AG08395 (cell line): ENCODE measurements at places on chromosomes 11 and 22.

DNA sequence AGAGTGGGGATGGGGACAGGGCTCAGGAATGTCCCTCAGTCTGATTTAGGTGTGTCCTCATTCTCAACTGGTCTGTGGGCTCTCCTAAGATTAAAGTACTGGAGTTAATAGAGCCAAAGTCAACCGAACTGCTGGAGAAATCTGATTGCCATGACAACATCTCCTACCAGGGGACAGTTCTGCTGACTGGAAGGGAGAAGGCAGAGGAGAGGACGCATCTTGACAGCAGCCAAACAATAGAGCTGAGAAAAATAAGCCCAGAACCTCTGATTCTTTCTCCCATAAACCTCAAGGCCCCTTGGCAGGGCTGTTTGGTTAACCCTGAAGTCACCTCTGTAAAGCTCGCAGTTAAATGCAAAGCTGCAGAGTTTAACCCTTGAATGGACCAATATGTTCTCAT is 2.8 kb downstream of the KCTD14 start:
- DNase-seq, result no peak

DNA sequence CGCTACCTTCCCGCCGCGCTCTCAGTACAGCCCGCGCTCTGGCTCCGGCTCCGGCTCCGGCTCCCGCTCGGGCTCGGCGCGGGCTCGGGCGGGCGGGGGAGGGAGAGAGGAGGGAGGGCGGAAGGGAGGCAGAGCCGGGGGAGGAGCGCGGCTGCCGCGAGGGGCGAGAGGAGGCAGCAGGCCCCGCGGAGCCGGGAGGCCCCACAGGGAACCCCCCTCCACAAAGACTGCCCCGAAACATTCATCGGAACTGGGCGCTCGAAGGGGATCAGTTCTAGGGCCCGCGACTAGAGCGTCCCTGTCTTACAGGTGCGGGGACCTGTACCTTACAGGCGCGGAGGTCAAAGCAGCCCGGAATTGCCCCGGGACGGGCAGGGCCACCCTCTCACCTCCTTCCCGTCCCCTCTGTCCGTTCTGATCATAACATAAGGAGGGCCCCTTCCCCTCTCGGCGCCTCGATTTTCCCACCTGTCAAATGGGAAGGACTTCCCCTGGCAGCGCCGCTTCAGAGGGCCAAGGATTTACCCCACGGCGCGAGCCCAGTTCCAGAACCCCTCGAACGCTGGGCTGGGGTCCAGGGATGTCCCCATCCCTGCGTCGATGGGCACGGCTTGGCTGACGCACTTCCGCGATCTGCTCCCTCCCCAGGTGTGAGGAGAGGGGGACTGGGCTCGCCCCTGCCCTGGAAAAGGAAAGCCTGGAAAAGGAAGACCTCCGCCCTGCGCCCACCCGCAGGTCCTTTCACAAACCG is at the start of gene SHISA8:
Gene SHISA8 (minus strand): TSS at position 40 of the 751 bp plus-strand sequence. CDS start 407 bp downstream, outside the sequence.
- peak; percentile 34 for DNase-seq

GRCh38 chr11:23644443-23644842 is 784.2 kb upstream of the CCDC179 start:
- DNase-seq, result no peak

- no peak for DNase-seq
These were observed 6.1 kb downstream of the ARVCF start for GRCh38 chr22:20010307-20011122.

DNA sequence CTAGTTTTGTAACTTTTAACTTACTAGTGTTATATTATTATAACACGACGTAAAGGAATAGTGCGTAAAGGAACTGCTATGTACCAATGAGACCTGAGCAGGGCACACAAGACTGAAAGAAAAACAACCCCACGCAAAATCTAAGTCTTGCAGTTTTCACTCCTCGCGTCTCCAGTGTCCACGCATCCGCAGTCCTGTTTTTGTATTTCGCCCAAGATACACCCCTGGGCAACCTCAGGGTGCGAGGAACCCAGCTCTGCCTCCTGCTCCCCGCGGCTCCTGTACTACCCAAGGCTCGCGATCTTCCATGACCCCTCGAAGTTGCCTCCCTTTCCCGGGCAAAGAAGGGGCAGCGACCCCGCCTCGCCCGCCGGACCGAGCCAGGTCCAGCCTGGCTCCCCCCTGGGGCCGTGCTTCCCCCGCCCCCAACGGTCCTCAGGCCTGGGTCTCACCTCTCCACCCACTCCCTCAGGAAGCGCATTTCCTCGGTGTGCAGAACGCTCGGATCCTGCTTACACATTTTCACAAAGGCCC is 393 bp downstream of the ST13 start:
- DNase-seq, result peak; percentile 12

GRCh38 chr11:125123947-125124617 is 12.7 kb upstream of the TMEM218 start:
- DNase-seq, result peak; percentile 40
